ENCODE measurements at places on chromosomes 4 and X. TPM values are rescaled to one million over a fixed set of nuclear protein-coding genes. Genes with fewer than 3 reads are reported as not detected.

GRCh38 chr4:89737888-89738287, 99.1 kb downstream of the SNCA start:
- no peaks in the 10 kb centered on the region for H3K36me3 ChIP-seq
- no peak overlapping the region for H3K27ac ChIP-seq

- H3K4me3 ChIP-seq: no peak overlapping the region
- no peak overlapping the region for H3K27ac ChIP-seq
- no peaks in the 10 kb centered on the region for H3K4me1 ChIP-seq
- H3K27me3 ChIP-seq: no peaks in the 10 kb centered on the region
- no peaks in the 10 kb centered on the region for H3K36me3 ChIP-seq
- DNase-seq: peak; percentile 1
Measured at GRCh38 chrX:137916090-137916746, 350.3 kb downstream of the ZIC3 start.

- H3K4me1 ChIP-seq: no peaks in the 10 kb centered on the region
- no peak overlapping the region for H3K27ac ChIP-seq
- H3K36me3 ChIP-seq: no peaks in the 10 kb centered on the region
- no peak overlapping the region for H3K4me3 ChIP-seq
Measured at GRCh38 chrX:66200050-66200664, 36.1 kb downstream of the HEPH start.

GRCh38 chr4:147717878-147718277, 14.0 kb upstream of the ARHGAP10 start:
- no peaks in the 10 kb centered on the region for H3K36me3 ChIP-seq
- H3K27ac ChIP-seq: no peak overlapping the region
- no peak for DNase-seq
- no peak overlapping the region for H3K4me3 ChIP-seq

GRCh38 chr4:77437079-77437478, 168.5 kb upstream of the CXCL13 start:
- H3K4me3 ChIP-seq: no peak overlapping the region
- peaks cover 23% of the 10 kb centered on the region for H3K4me1 ChIP-seq
- no peak for DNase-seq
- no peaks in the 10 kb centered on the region for H3K27me3 ChIP-seq
- H3K27ac ChIP-seq: no peak overlapping the region

DNA sequence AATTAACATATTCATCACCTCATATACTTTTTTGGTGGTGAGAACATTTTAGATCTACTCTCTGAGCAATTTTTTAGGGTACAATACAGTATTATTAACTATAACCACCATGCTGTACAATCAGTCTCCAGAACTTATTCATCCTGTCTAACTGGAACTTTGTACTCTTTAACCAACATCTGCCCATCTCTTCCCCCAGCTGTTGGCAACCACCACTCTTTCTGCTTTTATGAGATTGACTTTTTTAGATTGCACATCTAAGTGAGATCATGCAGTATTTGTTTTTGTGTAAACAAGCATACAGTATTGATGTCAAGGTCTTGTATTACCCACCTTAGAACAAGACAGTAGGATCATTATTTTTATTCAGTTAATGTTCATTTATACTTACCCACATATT, 516.8 kb downstream of the RPA4 start:
- no peaks in the 10 kb centered on the region for H3K4me1 ChIP-seq
- H3K27me3 ChIP-seq: no peaks in the 10 kb centered on the region
- no peak overlapping the region for H3K4me3 ChIP-seq
- H3K27ac ChIP-seq: no peak overlapping the region
- no peaks in the 10 kb centered on the region for H3K36me3 ChIP-seq
- no peak for DNase-seq

DNA sequence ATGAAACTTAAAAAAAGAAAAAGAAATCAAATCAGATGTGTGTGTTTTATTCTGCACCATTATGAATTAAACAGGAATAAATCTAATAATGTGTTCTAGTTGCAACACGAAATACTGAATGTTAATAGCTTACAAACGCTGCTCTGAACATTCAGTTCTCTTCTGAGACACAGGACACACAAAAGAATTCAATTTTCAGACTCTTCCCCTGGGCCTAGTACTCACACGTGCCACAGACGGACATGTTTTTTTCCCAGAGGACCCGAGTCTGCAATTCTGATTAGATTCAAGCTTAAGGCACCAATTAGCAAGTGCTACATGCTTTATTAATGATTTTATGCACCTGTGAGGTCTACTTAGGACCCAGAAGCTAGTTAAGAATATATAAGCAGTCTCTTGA, 20.5 kb downstream of the C4orf54 start:
- H3K27me3 ChIP-seq: no peaks in the 10 kb centered on the region
- DNase-seq: no peak
- no peaks in the 10 kb centered on the region for H3K36me3 ChIP-seq

DNA sequence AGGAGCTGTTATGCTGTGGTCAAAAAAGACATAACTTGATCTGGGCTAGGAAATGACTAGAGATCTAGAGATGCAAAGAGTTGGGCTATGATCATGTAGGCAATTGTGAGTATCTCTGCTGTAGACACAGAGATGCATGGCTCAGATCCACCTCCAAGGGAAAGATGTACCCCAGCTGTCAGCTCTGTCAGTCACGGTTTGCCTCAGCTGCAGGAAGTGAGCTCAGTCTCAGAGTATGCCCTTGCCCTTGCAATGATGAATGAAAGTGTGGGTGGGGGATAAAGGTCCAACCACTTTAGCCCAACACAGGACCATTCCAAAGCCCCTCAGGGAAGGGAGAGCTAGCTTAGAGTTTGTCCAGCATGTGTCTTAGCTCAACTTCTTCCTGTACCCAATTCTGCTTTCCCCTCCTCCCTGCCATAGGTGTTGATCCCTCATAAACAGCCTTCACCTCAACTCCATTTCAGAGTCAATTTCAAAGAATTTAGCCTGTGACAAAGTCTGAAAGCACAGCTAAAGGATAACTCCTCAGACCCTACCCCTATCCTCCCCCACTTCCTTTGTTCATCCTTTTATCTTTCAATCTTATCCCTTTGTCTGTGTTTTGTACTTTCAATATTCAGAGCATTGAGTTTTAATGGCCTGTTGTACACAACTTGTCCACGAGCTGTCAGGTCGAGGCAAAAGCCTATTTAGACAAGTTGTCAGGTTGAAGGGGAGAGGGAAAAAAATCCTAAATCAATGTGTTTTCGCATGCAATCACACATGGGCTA, 90.6 kb downstream of the MID1IP1 start:
- H3K36me3 ChIP-seq: no peaks in the 10 kb centered on the region
- DNase-seq: no peak
- peaks cover 20% of the 10 kb centered on the region for H3K4me1 ChIP-seq
- no peak overlapping the region for H3K27ac ChIP-seq
- no peak overlapping the region for H3K4me3 ChIP-seq

DNA sequence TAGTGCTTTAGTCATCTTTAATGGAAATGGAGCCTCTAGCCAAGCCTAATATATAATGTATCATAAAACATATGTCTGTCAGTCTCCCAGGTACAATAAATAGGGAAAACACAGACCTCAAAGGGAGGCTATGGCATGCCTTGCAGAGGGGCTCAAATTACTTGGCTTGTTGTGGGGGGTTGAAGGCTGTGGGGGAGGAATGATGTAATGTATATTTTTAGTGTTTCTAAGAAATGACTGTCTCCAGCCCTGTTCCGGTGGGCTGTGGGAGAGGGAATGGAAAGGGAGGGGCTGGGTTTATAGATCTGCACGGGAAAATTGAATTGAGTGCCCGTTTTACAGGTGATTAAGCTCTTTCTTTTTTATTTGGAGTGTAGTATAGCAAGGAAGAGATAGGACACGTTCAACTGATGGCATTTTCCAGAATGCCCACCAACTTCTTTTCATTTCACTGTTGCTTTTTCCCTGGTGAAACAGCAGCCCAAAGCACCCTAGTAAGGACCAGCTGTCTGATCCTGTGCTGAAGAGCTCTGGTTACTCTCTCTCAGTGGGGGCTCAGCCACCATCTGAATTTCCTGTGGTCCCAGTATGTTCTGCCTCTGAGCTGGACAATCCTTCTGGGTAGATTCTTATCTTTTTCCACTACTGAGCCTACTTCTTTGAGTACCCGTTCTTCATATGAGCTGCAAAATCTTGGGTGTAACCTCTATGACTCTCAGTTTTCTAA, 220.7 kb upstream of the CASK start:
- H3K4me3 ChIP-seq: no peak overlapping the region
- DNase-seq: no peak
- no peaks in the 10 kb centered on the region for H3K27me3 ChIP-seq
- H3K27ac ChIP-seq: no peak overlapping the region
- H3K36me3 ChIP-seq: no peaks in the 10 kb centered on the region
- no peaks in the 10 kb centered on the region for H3K4me1 ChIP-seq

GRCh38 chr4:87031920-87032319, 97.1 kb downstream of the AFF1 start:
- peak overlapping the region; percentile 56 for H3K27ac ChIP-seq
- no peak overlapping the region for H3K4me3 ChIP-seq
- no peak for DNase-seq
- no peaks in the 10 kb centered on the region for H3K36me3 ChIP-seq
- H3K27me3 ChIP-seq: no peaks in the 10 kb centered on the region

DNA sequence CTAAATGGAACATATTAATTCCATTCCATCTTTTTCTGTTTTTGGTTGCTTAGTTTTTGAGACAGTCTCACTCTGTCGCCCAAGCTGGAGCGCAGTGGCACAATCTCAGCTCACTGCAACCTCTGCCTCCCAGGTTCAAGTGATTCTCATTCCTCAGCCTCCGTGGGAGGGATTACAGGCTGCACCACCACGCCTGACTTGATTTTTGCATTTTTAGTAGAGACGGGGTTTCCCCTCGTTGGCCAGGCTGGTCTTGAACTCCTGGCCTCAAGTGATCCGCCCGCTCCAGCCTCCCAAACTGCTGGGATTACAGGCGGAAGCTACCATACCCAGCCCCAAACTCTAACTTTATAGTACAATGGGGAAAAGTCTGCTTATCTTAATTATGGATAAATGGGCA, 11.2 kb downstream of the HNRNPD start:
- no peaks in the 10 kb centered on the region for H3K27me3 ChIP-seq
- no peak overlapping the region for H3K4me3 ChIP-seq
- no peak for DNase-seq

GRCh38 chr4:94339779-94340178, 2.9 kb downstream of the HPGDS start:
- no peak for DNase-seq
- no peaks in the 10 kb centered on the region for H3K36me3 ChIP-seq
- H3K4me1 ChIP-seq: no peaks in the 10 kb centered on the region
- no peak overlapping the region for H3K27ac ChIP-seq

GRCh38 chr4:27387711-27388110, 527.1 kb downstream of the STIM2 start:
- no peaks in the 10 kb centered on the region for H3K27me3 ChIP-seq
- H3K27ac ChIP-seq: no peak overlapping the region
- H3K4me1 ChIP-seq: no peaks in the 10 kb centered on the region
- H3K4me3 ChIP-seq: no peak overlapping the region

DNA sequence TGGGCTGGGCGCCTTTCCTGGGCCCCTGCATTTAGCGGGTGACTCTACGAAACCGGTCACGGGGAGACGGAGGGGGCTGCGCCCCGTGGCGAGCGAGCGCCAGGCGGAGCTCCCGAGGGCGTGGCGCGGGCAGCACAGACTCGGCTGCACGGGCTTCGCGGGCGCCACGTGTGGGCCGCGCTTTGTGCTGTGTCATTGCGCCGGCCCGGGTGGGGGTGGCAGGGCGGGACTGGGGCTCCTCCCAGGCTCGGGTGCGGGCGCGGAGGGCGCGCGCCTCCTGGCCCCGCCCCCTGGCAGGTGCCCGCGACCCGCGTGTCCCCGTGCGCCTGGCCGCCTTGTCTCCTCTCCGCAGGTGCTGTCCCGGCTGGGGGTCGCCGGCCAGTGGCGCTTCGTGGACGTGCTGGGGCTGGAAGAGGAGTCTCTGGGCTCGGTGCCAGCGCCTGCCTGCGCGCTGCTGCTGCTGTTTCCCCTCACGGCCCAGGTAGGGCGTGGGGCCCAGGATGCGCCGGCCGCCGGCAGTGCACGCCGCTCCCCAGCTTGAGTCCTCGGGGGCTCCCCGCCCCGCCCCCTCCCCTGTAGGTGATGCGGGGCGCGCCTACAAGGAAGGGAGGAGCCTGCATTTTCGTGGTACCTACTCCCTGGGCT, 651 bp downstream of the UCHL1 start:
- H3K4me3 ChIP-seq: peak overlapping the region; percentile 30
- H3K27ac ChIP-seq: no peak overlapping the region
- no peaks in the 10 kb centered on the region for H3K36me3 ChIP-seq
- peak; percentile 42 for DNase-seq
- no peaks in the 10 kb centered on the region for H3K27me3 ChIP-seq

GRCh38 chr4:16329797-16330134, 103.5 kb upstream of the TAPT1 start:
- H3K4me1 ChIP-seq: no peaks in the 10 kb centered on the region
- H3K4me3 ChIP-seq: no peak overlapping the region
- no peak overlapping the region for H3K27ac ChIP-seq
- no peak for DNase-seq
- H3K36me3 ChIP-seq: no peaks in the 10 kb centered on the region

- no peak overlapping the region for H3K27ac ChIP-seq
- no peaks in the 10 kb centered on the region for H3K27me3 ChIP-seq
- H3K4me3 ChIP-seq: no peak overlapping the region
- no peak for DNase-seq
- no peaks in the 10 kb centered on the region for H3K36me3 ChIP-seq
- no peaks in the 10 kb centered on the region for H3K4me1 ChIP-seq
Measured at GRCh38 chrX:7709845-7710244, 133.1 kb upstream of the VCX start.

- DNase-seq: no peak
- H3K4me3 ChIP-seq: no peak overlapping the region
- H3K4me1 ChIP-seq: peaks cover 11% of the 10 kb centered on the region
- no peaks in the 10 kb centered on the region for H3K27me3 ChIP-seq
- H3K27ac ChIP-seq: peak overlapping the region; percentile 10
Measured at GRCh38 chr4:6855692-6856297, 53.8 kb upstream of the TBC1D14 start.

DNA sequence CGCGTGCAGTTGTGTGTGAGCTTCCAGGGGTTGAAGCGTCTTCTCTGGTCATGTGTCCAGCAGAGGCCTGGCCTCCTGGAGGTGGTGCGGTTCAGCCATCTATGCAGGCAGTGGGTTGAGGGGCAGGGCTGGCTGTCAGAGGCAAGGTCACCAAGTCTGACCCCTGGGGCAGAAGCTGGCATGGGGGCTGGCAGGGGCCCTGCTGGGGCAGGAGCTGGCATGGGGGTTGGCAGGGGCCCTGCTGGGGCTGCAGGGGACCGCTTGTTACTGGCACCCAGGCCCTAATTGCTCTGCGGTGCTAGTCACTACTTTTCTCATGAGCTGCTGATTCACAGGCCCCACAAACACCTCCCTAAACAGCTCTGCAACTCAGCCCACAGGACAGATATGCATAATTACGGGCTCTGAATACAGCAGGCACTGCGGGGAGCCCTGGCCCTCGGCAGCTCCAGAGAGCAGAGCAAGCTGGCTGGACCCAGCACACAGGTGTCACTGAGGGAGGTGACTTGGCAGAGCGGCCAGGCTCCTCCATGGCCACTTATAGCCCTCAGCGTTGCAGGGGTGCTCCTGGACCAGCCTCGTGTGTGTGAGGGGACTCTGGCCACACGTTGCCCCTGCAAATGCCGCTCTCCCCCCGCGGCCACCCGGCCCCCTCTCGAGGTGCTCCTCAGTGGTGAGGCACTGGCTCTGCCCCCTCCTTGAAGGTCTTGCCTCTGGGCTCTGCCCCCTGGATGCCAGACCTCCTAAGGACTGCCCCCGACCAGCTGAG, 32.7 kb downstream of the CPLX1 start:
- no peak overlapping the region for H3K4me3 ChIP-seq
- H3K27ac ChIP-seq: no peak overlapping the region
- DNase-seq: no peak
- peaks cover 25% of the 10 kb centered on the region for H3K4me1 ChIP-seq
- no peaks in the 10 kb centered on the region for H3K27me3 ChIP-seq

RNF212 gene
- 20.5 TPM for total RNA-seq

PAGE4 gene
- total RNA-seq: not detected

POU3F4 gene
- not detected for total RNA-seq

PF4V1 gene
- not detected for total RNA-seq

ANXA10 gene
- total RNA-seq: not detected

Data from body of pancreas (tissue), 4 donors.